Ovary (tissue), 10 donors: ENCODE measurements at places on chromosomes 11 and 22. TPM values are rescaled to one million over a fixed set of nuclear protein-coding genes. Genes with fewer than 3 reads are reported as not detected.

OR6T1 gene
- polyA plus RNA-seq = not detected

TMEM86A gene
- polyA plus RNA-seq = 10.2 TPM

TYR gene
- not detected for polyA plus RNA-seq

OR52E8 gene
- not detected for polyA plus RNA-seq

APOL6 gene
- 12.6 TPM for polyA plus RNA-seq

DYNC2H1 gene
- polyA plus RNA-seq = 13.5 TPM

PCNX3 gene
- polyA plus RNA-seq = 14.8 TPM

KRTAP5-8 gene
- polyA plus RNA-seq = not detected

WNT11 gene
- polyA plus RNA-seq = 1.9 TPM

CHST1 gene
- 3.4 TPM for polyA plus RNA-seq

APOBEC3H gene
- polyA plus RNA-seq = 0.97 TPM

KRTAP5-4 gene
- polyA plus RNA-seq = not detected

TTC28 gene
- polyA plus RNA-seq = 24.3 TPM

FIBIN gene
- polyA plus RNA-seq = 29.4 TPM

C1QTNF4 gene
- polyA plus RNA-seq = not detected

CRYAB gene
- 69.2 TPM for polyA plus RNA-seq

OR56A1 gene
- polyA plus RNA-seq = not detected

NXPE1 gene
- polyA plus RNA-seq = 0.07 TPM

CHRM1 gene
- polyA plus RNA-seq = not detected

TMPRSS4 gene
- polyA plus RNA-seq = not detected
